ENCODE measurements at places on chromosomes 11 and 22. TPM values are rescaled to one million over a fixed set of nuclear protein-coding genes. Genes with fewer than 3 reads are reported as not detected.

- no peak for DNase-seq
These were observed 3.1 kb downstream of the RAC2 start for GRCh38 chr22:37240941-37241320.

GRCh38 chr11:67079065-67079705 is 22.5 kb downstream of the RHOD start:
- DNase-seq, result no peak

GRCh38 chr22:50269970-50270665 is at the start of gene MAPK11:
Gene MAPK11, minus strand, starts transcription at chr22:50270380. Its CDS starts 88 bp downstream, at chr22:50270292.
- DNase-seq, result peak; percentile 79

DNA sequence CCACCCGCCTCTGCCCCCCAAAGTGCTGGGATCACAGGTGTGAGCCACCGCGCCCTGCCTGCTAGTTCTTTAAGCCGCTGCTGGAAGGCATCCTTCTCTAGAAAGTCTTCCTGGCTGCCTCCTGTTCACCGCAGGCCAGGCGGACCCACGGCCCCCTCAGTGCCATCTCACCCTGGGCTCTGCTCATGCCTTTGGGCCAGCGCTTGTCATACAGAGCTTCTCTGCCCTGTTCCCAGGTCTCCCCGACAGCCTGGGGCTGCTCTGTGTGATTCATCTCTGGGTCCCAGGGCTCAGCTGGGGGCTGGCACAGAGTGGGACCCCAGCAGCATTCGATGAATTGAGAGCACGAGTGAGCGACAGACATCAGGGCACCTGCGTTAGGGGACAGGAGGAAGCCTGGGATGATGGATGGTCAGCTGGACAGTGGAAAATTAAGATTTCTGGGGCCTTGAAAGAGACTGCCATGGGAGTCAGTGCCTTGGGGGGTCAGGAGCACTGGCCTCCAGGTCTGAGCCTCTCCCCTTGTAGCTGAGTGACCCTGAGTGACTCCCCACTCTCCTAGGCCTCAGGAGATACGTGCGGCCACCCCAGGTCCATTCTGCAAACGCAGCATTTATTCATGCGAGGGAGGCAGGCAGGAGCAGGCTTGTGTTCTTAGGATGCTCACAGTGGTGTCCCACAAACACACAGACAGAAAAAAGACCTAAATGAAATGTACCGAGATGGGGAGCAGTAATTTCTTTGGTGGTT is 23.3 kb upstream of the PRR5 start:
- DNase-seq, result no peak

DNA sequence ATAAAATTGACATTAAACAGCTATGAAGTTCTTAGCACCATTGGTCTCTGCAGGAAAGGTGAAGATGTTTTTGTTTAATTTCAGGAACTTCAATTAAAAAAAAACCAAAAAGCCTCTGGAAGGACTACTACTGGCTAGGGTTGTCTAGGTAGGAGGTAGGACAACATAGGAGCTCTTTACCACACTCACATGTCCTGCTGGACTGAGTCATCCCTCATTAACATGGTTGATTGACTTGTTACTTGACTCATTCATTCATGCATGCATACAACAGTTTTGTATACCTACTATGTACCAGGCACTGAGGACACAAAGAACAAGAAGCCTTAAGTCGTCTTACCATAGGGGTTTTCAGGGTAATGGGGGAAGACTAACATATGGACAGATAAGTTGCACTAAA is 216.9 kb upstream of the ARHGAP20 start:
- DNase-seq, result no peak

DNA sequence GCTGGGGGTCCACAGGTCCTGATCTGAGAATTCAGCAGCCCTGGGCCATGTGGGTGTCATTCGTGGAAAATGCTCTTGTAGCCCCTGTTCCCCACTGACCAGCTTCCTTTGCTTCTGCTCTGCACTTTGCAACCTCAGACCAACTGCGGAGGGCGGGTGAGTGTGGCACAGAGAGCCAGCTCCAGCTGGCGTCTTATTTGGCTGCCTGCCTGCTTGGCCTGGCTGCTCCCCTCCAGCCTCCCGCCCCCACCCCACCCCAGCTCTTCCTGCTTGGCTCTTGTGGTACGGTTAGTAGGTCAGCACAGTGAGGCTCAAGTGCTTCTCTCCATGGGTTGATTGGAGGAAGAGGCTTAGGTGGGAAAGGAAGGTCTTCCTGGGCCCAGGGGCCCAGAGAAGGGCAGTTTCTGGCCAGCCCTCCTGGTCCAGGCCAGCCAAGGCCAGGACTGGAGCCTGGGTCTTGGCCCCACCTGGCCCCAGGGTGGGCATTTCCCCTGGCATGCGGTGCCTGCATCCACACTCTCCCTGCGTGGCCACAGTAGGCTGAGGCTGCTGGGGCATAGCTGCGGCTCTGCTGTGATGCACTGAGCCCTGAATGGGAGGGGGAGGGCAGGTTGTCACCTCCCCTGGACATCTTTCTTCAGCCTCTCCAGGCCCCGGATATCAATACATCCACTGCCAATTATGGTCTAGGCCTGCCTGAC is 26.5 kb downstream of the MYO7A start:
- peak; percentile 51 for DNase-seq

DNA sequence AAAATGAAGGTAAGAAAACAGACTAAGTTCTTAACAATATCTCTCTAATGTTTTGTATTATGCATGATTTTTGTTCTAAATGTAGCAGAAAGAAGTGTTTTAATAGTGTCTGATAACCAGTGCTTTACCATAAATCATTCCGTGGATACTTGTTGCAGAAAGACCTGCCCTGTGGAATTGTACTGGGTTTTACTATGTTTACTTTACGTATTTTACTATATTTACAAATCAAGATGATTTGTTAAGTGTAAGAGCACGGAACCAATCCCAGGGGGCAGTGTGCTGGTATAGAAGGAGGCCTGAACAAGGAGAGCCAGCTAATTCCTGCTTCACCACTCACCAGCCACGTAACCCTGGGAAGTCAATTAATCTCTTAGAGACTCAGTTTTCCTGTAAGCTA is 1.4 kb downstream of the HTR3B start:
- DNase-seq, result peak; percentile 81

GRCh38 chr22:27298742-27299141 is 502.8 kb downstream of the MN1 start:
- no peak for DNase-seq

DNA sequence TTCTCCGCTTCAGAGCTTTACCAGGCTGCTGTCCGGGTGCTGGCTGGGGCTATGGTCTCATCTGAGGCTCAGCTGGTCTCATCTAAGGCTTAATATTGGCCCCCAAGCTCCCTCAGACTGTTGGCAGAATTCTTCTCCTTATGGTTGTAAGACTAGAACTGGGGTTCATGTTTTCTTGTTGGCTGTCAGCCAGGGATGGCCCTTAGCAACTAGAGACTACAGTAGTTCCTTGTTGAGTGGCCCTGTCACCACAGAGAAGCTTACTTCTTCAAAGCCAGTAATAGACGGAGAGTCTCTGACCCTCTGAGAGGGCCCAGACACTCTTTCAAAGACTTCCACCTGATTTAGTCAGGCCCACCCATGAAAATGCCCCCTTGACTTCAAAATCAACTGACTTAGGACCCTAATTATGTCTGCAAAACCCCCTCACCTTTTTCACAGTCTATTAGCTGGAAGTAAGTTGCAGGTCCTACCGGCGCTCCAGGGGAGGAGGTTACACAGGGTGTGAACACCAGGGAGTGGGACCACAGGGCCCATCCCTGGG is 24.2 kb upstream of the TREH start:
- DNase-seq, result no peak

GRCh38 chr11:122779047-122779629 is 59.2 kb upstream of the CRTAM start:
- no peak for DNase-seq

Gene ABCC8
- not detected for total RNA-seq

- DNase-seq, result no peak
These were observed 65.7 kb downstream of the SGSM1 start for GRCh38 chr22:24871611-24872205.

DNA sequence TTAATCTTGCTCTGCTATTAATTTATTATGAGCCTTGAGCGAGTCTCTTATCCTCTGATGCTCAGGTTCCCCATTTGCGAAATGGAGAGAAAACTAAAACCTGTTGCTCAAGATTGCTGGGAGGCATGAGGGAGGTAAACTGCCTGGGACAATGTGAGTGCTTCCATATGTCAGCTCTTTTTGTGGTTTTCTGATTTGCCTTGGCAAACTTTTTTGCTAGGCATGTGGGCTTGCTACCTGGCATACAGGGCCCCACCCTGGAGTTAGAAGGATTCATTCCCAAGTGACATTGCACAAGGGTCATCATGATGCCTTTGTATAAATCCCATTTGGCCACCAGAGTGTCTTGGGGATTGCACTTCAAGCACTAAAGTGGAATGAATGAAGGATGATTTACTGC is 22.4 kb downstream of the TSPAN18 start:
- no peak for DNase-seq

Gene SMIM38
- 31.2 TPM for total RNA-seq

DNA sequence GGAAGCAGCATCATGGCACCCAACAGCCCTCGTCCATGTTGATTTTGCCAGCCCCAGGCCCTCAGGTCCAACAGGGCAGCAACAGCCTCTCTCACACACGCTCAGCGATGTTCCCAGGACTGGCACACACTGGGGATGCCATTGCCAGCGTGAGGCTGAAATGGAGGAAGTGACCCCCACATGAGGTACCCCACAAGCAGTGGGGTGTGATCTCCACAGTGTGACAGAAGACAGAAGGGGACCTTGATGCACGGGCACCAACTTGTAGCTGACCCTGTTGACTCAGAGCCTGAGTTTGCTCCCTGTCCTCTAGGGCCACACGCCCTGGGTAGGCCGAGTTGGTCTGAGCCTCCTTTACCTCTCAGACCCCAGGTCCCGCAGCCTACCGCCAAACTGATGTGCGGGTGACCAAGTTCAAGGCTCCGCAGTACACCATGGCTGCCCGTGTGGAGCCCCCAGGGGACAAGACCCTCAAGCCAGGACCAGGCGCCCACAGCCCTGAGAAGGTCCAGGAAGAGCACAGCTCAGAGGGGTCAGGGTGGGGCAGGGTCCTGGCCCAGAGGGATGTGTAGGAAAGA is 6.2 kb downstream of the SCGB1C1 start:
- DNase-seq, result peak; percentile 17

Gene OTOG
- not detected for total RNA-seq

Gene STK33
- total RNA-seq, result 12.8 TPM

All from stomach (tissue), 19 donors.